Activated naive CD4-positive, alpha-beta T cell treated with anti-CD3 and anti-CD28 coated beads, Interleukin-2, amount 50 U/mL, for 16 hours (primary cell): ENCODE measurements at places on chromosomes 2 and 18.

- DNase-seq, result no peak
Measured at GRCh38 chr2:36809069-36809445, 112.5 kb downstream of the VIT start.

DNA sequence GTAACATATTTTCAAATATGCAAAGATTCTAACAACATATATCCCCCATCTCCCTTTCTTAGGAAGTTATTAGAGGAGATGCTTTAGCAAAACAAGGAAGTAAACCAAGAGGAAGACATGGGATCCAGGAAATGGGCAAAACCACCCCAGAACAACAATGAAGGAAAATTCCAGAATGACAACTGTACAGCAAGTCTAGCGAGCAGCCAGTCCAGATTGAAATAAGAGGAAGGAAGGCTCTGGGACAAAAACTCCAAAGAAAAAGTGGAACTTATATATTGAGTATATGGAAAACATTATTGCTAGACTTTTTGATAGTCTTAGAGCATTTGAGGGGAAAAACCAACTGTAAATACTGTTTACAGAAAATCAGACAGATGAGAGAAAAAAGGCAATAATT, 2.9 kb upstream of the ARPC2 start:
- no peak for DNase-seq

DNA sequence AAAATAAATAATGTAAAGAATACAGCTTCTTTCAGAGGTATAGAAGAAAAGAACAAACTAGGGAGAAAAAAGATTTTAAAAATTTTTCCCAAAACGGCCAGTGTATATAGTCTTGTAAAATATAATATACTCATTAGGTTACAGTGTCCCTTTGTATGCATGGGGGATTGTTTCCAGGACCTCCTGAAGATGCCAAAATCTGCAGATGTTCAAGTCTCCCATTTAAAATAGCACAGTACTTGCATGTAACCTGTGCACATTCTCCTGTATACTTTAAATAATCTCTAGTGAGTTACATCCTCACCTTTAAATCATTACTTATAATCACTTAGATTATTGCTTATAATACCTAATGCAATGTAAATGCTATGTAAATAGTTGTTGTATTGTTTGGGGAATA, 80.6 kb upstream of the LRRTM4 start:
- no peak for DNase-seq

DNA sequence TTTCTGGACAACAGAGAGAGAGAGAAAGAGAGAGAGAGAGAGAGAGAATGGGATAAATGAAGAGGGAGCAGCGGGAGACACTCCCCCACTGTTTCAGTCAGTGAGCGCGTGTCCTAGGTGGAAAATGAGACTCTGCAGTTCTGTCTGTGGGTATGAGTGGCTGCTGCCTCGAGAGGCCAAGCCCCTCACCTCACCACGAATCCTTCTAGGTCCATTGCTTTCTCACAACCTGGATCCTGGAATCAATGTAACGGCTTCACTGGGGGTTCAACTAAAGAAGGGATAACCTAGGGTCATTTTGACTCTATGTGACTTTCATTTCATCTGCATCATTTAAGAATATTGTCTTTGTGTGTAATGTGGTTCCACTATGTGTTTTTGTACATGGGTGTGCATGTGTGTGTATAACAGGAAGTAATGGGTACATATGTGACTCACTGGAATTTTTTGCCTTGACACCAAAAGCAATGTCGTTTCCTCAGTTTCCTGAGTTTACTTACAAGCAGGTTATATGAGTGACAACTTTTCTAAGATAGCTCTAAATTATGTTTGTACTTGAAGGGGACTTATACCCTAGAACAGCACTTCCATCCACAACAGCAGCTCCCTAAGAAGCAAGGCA, 221.4 kb upstream of the TRIB2 start:
- DNase-seq, result no peak

DNA sequence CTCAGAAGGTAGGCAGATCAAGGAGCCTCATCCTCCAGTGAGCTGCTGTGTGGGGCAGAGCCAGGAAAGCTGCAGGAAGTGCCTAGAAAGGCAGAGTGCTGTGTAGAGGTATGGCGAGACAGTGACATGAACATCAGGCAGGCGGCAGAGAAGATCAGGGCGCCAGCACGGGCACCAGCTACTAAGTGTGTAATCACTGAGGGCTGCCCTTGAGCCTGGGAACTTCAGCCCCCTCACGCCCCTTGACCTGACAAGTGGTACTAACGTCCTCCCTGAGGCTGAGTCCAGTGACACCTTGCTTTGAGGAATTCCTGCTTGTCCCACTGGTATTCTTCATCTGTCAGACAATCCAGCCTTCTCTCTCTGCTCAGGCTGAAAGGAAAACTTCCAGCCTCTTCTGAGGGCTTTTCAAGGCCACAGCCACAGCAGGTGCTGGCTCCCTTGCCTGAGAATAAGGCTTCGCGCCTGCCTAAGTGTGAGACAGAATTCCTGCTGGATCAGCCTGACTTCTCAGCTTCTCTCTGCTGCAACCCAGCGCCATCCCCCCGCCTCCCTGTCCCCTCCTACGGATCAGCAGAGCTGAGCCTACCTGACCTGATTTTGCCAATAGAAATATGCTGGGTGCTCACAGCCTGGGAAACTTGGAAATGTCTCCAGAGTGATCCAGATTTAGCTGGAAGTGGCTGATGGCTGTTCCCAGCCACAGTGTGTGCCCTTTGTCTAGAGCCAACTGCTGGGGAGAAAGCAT, 148.0 kb downstream of the SMAD7 start:
- peak; percentile 8 for DNase-seq
